Thymus (tissue), 14 donors: ENCODE measurements at places on chromosomes 6 and 20. TPM values are rescaled to one million over a fixed set of nuclear protein-coding genes. Genes with fewer than 3 reads are reported as not detected.
A peak's percentile ranks its signal among the peaks of the same experiment; 100 is the strongest.

DNA sequence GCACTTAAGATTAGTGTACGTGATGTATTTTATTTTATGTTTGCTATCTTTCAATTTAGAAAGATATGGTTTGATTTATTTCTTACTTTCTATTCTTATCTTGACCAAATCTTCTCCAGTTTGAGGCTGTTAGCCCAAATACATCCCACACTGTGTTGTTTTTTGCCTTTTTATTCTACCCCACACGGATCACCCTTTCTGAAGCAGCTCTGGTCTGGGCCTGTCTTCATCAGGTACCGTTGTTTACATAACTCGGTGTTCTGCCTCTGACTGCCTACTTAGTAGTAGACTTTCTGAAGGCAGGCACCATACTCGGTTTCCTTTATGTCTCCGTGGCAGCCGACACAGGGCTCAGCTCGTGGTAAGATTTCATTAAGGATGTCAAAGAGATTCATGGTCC lies 95.0 kb downstream of the PHACTR1 start:
- no peak for DNase-seq

The CST1 gene
- total RNA-seq, result 2.5 TPM

GRCh38 chr20:37935435-37935834 lies 32.5 kb downstream of the VSTM2L start:
- DNase-seq, result no peak

DNA sequence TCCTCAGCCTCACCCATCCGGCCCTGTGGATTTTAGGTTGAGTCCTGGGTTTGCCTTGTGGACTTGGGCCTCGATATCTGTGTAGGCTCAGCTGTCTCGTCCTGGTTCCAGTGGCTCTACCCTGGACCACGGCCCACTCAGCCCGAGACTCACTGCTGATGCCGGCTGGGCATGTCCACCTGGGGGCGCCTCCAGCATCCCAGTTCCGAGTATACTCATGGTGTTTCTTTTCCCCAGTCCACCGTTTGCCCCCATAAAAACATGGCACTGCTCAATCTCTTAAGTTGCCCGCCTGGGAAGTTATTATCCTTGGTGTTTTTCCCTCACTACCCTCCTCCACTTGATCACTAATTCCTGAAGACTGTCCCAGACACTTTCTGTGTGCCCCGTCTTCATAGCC lies 99.1 kb downstream of the ARID1B start:
- DNase-seq, result no peak

The UBD gene
- total RNA-seq, result 158 TPM

DNA sequence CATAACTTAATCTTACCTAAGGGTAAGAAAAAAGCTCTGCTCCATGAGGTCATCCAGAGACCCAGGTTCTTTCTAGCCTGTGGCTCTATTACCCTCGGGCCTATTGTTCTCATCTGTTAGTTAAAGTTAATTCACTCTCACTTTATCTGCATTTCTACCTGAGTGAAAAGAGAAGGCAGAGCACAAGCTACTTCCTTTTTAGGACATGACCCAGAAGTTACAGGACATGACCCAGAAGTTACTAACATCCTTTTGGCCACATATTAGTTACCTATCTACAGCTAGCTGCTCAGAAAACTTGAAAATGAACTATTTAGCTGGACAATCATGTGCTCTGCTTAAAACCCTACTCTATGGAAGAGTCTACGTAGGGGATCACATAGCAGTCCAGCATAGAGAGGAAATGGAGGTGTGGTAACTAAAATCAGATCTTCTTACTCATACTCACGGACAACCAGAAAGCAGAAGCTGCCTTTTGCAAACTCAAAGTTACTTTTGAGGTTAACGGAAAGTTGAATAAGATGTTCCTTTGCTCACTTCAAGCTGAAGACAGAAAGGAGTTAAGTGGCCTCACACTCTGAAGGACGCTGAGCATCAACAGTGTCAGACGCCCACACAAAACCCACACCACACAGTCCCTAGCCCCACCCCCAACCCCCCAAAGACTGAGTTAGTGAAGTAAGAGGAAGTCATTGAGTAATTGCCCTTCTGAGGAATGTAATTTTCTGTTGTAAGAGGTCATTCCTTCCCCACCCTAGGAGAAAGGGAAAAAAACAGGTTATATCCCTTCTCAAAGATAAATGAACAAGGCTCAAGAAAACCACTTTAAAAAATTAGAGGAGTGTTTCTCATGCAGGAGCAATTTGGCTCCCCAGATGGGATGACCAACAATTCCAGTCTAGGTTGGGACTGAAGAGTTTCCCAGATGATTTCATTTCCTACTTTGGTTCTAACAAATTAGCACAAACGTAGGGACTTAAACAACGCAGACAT lies 45.9 kb upstream of the TAB2 start:
- peak; percentile 34 for DNase-seq

- peak; percentile 54 for DNase-seq
These were observed at the start of gene MAPK13 for GRCh38 chr6:36129941-36130666. Gene MAPK13, plus strand, starts transcription at chr6:36130513. Its CDS starts 70 bp downstream, at chr6:36130583.

GRCh38 chr6:158729906-158730540 lies 80.2 kb downstream of the SYTL3 start:
- no peak for DNase-seq

DNA sequence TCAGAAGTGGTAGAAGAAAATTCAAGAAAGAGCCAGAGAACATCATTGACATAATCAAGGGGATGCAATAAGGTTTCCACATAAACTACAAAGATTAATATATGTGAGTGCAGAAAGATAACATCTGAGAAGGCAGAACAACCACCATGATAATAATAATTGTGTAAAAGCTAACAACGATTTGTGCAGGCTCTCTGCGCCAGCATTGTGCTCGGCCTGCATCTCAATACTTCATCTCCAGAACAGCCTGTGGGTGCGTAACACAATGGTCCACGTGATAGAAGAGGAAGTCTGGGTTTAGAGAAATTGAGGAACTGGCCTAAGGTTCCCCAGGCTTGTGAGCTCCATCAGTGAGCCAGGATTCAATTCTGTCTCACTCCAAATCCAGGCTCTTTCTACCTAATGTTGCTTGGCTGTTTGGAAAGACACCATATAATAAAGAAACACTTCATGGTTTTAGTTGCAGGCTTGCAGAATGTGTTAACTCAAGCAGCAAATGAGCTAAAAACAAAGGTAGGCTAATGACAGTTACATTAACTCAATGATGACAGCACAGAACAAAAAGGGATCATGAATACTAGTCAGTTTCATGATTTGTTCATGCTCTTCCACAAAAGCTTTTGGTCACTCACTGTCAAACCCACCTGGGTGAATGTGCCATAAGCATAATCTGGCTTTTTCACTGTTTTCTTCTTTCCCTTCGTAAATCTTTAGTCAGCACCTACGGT lies 71.2 kb downstream of the LY86 start:
- peak; percentile 63 for DNase-seq

- DNase-seq, result no peak
These were observed 6.9 kb downstream of the BLOC1S5 start for GRCh38 chr6:8057263-8057662.

DNA sequence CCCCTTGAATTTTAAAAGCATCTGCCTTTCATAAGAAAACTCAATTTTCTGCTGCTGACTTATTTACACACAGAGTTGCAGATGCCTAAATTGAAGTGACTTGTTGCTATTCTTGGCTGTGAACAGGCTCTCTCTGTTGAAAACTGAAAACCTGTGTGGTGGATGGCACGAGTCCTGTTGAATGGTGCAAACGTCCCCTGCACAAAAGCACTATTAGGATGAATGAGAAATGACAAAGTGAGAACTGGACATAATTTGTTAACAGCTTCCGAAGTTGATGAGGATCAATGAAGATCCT lies 201.7 kb upstream of the PREP start:
- no peak for DNase-seq

- no peak for DNase-seq
These were observed 6.5 kb downstream of the CEP162 start for GRCh38 chr6:84220809-84221409.

- DNase-seq, result no peak
These were observed 8.0 kb upstream of the NPBWR2 start for GRCh38 chr20:64115171-64115911.

The RHAG gene
- total RNA-seq, result 2.8 TPM

The TFEB gene
- total RNA-seq, result 6.1 TPM
